ENCODE measurements at places on chromosomes 7 and 10. TPM values are rescaled to one million over a fixed set of nuclear protein-coding genes. Genes with fewer than 3 reads are reported as not detected.

Gene PCGF6
- 25.1 TPM for total RNA-seq

DNA sequence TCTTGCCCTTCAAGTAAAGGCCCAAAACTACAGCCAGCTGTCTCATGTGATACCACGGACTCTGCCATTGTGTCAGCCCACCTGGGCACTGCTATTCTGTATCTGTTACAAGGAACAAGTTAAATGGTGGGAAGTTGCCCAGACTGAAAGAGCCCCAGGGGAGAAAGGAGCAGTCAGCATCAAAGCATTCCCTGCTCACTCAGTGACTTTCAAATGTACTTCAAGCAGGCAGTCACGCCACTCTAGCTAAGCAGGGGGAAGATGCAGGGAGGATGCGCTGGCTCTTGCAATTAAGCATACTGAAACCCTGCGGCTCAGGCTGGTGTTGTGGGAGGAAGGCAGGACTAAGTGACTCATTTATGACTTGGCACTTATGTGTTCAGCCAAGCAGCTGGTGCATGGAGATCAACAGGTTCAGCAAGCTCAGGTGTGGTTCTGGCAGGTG lies 1249.6 kb downstream of the TYW1 start:
- DNase-seq = no peak

DNA sequence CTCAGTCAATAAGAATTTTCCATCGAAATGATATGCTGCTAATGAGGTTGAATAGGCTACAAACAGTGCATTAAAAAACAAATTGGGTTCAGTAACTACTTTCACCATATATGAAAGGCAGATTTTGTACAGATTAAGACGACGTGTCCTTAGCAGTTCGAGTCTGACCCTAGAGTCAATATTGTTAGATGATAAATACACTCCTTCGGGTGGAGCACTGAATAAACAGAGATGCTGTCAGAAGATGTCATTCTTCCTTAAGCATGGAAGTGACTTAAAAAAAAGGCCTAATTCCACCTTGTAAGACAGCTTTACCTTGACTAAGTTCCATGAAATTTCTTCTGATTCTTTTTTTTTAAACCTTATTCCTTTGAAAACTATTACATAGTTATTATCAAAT lies 5.8 kb upstream of the AGR2 start:
- DNase-seq = no peak

Gene NME8
- total RNA-seq = not detected

DNA sequence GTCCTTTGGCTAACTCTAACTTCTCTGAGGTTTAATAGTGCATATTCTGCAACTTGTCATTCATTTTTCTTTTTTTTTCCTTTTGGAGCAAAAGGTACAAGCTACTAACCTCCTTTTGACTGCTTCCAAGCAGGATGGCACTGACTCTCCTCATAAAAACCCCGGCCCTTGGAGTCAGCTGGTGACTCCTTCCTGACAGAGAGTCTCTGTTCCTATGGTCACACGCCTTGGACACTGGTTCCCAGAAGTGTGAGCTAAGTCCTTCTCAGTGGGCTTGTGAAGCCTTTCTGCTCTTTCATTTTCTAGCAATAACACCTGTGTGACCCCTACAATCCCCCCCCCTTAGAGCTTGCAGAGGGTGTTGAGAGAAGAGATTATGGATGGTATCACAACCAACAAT lies 21.7 kb downstream of the DOCK4 start:
- DNase-seq = no peak

Gene AGR2
- total RNA-seq = not detected

Gene EVX1
- not detected for total RNA-seq

GRCh38 chr10:24438800-24439199 lies 229.9 kb downstream of the KIAA1217 start:
- no peak for DNase-seq

Data from Daoy (cell line).